ENCODE measurements at places on chromosomes 5 and 9.

GRCh38 chr5:143733665-143734455 is 78.1 kb upstream of the HMHB1 start:
- DNase-seq: peak; percentile 90

DNA sequence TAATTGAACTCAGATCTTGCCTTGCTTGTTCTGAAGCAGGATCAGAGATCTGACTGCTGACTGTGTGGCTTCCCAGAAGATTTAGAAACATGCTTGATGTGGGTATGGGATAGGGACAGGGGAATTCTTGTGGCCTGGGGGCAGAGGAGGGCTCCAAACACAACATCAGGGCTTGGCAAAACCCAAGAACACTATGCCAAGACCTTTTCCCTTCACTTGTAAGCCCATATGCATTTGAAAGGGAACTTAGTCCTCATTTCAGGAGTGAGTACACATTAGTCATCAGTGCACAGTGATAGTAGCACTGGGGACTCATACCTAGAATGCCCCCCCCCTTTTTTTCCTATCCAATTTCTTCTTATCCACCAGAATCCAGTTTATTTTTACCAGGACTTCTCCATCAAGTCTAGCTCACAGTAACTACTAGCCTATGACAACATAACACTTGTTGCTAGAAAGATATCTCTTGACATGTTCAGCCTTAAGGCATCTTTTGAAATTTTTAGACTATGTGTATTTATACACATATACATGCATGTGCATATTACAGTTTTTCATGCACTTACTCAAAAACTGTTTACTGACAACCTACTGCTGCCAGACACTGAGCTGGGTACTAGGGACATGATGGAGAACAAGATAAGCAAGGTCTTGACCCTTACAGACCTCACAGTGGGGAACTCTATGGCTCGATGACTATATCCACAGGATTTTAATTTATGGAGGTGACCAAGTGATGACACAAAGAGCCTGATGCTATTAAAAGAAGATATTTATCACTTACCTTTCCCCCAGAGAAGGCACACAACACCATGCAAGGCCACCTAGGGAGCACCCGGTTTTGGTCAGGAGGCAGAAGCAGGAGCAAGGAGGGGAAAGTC is 158.3 kb upstream of the MAP3K1 start:
- no peak for DNase-seq

GRCh38 chr9:131671133-131671520 is 68.7 kb downstream of the RAPGEF1 start:
- DNase-seq: no peak

DNA sequence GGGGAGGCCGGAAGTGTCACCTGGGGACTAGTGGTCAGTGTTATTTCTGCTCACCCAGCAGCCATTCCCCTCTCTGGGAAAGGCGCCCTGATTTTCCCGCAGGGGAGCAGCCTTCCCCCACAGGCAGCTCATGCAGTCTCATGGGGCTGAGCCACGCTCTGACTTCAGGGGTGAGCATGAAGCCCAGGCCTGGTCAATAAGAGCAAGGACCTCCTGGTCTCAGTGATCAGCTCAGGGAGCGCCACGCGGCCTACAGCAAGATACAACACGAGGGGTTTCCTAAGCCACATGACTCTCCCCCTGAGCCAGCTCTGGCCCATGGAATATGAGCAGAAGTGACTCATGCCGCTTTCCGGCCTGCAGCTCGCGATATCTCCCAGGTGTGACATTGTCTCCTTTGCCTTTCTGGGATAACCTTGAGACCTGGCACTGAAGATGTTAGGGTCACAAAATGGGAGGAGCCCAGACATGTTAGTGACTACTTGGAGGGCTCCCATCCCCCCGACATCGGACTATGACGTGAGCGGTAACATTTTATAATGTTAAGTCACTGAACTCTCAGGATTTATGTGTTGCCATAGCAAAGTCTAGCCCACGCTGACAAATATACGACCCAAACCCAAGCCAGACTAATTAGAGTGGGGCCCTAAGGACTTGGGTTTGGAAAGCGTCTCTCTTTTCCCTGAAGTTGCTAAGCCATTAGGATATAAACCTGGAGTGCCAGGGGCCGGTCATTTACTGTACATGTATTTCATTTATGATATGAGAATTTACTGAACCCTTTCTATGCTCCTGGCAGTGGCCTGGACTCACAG is 46.5 kb upstream of the GFPT2 start:
- no peak for DNase-seq

DNA sequence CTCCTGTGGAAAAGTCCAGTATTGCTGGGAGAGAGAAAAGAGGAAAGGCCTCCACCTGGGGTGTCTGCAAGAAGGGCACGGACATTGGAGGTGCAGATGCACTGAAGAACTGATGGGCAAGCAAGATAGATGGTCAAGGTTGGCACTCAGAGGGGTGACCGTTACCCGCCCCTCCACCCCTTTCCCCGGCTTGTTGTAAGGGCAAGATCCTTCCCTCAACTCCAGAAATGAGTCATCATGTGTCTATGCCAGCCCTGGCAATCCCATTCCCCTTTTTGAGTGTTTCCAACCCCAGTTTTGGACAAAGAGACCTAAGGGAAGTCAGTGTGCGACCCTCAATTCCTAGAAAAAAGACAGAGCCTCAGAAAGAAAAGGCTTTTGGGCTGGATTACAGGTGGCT is 34.9 kb upstream of the ATP6V1G1 start:
- DNase-seq: no peak

GRCh38 chr5:53362521-53362941 is 117.9 kb upstream of the FST start:
- DNase-seq: no peak

GRCh38 chr9:8686516-8686915 is 886.9 kb upstream of the DMAC1 start:
- peak; percentile 48 for DNase-seq

- DNase-seq: no peak
These were observed 100.2 kb downstream of the PDE8B start for GRCh38 chr5:77310494-77311213.

- no peak for DNase-seq
These were observed 75.0 kb upstream of the RAD23B start for GRCh38 chr9:107208121-107208520.

- no peak for DNase-seq
These were observed 352.6 kb downstream of the OSTF1 start for GRCh38 chr9:75440914-75441313.

DNA sequence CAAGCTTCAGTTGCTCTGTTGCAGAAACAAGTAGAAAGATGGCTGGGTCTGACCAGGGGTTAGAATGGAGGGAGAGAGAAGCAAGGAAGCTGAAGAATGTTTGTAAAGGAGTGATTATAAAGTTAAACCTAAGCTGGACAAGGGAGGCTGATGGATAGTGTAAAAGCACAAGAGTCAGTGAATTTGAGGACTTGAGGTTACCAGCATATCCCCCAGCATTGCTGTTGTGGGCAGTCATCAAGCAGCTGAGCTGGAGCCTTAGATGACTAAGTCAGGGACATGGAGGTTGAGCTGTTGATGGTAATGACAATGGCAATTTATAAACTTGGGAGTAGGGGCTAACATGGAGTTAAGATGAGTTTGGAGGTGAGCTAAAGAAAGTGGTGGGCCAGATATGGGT is 131.5 kb downstream of the ERCC6L2 start:
- no peak for DNase-seq

- no peak for DNase-seq
These were observed 29.8 kb downstream of the OLFM1 start for GRCh38 chr9:135117281-135117680.

DNA sequence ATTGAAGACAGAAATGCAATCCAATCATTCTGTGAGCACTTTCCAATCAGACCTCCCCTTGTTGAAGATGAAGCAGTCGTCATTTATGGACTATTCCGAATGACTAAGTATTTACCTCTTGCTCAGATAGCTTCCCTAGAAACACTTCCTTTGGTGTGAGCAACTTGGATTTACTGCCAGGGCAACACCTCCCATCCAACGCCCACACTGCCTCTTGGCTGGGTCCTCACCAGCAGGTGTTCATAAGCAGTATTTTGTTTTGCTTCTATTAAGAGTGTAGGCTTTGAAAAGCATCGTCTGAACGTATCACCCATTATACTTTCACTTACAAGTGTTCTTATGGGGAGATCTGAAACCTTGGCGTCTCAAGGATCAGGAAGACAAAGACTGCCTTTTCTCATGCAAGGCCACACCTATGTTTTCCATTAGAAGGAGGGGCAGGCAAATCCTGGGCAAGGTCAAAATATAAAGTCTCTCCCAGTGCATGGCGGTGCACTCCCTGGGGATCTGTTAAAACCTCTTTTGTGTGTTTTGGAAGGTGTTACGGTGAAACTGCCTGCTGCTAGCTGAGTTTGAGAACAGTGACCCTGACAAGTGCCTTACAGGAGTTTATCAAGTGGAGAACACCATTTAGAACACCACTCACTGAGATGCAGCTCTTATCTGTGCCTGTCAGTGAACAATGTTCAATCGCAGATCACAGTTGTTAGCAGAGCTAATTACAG is 10.6 kb upstream of the MARCHF3 start:
- no peak for DNase-seq

- DNase-seq: no peak
These were observed 38.2 kb upstream of the FYB1 start for GRCh38 chr5:39257554-39257953.

DNA sequence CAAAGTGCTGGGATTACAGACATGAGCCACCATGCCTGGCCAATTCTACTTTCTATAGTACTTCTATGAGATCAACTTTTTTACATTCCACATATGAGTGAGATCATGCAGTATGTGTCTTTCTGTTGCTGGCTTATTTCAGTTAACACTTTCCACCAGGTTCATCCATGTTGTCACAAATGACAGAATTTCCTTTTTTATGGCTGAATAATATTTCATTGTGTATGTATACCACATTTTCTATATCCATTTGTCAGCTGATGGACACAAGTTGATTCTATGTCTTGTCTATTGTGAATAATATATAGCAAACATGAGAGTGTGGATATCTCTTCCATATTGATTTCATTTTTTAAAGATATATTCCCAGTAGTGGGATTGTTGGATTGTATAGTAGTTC is 17.2 kb downstream of the NLN start:
- no peak for DNase-seq

GRCh38 chr5:54645882-54646355 is 128.4 kb downstream of the SNX18 start:
- no peak for DNase-seq

DNA sequence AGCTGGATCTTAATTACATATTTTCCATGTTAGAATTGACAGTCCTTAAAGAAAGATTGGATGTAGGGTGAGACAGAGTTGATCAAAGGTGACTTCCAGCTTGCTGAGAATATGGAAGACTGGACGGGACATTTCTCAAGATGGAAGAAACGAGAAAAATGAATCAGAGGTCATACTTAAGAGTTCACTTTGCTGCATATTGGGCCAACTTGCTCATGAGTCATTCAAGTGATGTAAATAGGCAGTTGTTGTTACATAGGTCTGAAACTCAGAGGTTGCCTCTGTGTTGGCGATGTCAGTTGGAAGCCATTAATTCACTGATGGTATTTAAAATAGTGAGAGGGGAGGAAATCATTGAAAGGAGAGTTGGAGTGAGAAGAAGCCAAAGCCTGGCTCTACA is 132.8 kb downstream of the CD180 start:
- no peak for DNase-seq

DNA sequence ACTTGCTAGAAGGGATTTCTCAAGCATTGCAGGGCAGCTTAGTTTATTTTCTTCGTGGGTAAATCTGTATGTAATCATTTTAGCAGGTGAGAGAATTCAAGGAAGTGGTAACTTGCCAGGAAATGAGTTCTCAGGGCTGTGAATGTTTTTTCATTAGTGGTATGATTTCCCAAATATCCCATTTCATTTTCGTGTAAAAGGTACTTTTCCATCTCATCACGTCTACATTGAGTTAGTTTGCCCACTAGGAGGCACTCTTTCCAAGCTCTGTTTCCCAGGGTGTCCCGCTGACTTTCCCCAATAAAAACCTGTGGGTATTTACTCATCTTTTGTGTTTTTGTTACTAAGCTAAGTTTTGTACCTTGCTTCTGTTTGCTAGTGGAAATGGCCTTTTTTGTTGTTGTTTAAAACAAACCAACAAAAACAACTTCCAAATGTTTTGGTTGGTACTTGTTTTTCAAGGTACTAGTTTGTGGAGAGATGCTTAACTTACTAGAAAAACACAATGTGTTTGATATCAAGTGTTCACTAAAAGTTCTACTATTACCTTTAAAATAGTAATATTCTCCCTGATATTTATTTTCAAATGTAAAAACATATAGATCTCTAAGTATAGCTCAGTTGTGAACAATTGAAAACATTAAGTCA is 373.6 kb downstream of the ADGRV1 start:
- peak; percentile 88 for DNase-seq

GRCh38 chr9:128054087-128054486 is 13.0 kb downstream of the NAIF1 start:
- DNase-seq: peak; percentile 30

- DNase-seq: no peak
These were observed 214.4 kb upstream of the MVB12B start for GRCh38 chr9:126112135-126112720.

GRCh38 chr9:136010176-136010575 is 49.0 kb upstream of the UBAC1 start:
- DNase-seq: no peak

- no peak for DNase-seq
These were observed 57.1 kb downstream of the PSD2 start for GRCh38 chr5:139852696-139853095.

DNA sequence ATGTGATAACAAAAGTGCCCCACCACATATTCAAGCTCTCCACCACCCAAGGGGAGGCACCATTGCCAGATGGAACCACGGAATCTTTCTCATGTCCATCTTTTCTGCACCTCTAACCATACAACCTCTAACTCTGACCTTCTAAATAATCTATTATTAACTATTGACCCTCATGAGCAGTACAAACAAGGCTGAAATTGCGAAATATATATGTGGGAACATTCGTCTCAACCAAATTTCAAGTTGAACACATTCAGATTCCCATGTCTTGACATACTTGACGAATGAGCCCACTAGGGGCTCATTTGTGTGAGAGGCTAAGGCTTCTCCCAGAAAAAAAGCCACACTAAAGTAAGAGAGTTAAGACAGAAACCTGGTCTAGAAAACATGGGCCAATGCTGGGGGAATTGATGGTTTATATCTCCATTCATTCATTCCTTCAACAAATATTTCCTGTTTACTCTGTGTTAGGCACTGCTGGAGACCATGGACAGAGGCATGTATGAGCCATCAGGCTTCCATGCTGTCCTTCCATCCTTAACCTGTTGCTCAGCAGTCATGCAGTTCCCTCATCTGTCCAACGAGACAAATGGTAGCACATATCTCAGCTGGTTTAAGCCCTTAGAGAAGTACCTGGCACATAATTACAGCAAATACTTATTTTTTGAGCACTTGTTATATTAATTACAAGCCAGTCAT is 130.4 kb downstream of the ESM1 start:
- no peak for DNase-seq

DNA sequence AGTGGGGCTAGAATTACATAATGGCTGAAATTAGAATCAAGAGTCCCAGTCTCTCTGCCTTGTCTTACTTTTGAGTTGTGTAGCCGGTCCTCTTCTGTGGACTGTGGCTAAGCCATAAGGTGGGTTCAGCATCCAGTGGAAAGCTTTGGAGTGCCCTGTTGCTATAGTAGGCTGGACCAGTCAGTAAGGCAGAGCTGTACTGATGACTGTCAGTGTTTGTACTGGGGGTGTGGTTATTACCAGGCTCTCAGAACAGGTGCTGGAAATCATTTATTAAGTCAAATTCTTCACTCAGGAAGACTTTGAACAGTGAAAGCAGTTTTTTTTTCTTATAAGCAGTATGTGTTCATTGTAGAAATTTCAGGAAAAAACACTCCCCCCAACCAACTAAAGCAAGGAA is 129.4 kb downstream of the ZSWIM6 start:
- no peak for DNase-seq

- no peak for DNase-seq
These were observed 15.0 kb downstream of the MAMDC2 start for GRCh38 chr9:70058569-70059116.

All from inflammatory macrophage treated with lipopolysaccharide for 1 hour (primary cell).